ENCODE measurements at places on chromosomes 2 and 18.

DNA sequence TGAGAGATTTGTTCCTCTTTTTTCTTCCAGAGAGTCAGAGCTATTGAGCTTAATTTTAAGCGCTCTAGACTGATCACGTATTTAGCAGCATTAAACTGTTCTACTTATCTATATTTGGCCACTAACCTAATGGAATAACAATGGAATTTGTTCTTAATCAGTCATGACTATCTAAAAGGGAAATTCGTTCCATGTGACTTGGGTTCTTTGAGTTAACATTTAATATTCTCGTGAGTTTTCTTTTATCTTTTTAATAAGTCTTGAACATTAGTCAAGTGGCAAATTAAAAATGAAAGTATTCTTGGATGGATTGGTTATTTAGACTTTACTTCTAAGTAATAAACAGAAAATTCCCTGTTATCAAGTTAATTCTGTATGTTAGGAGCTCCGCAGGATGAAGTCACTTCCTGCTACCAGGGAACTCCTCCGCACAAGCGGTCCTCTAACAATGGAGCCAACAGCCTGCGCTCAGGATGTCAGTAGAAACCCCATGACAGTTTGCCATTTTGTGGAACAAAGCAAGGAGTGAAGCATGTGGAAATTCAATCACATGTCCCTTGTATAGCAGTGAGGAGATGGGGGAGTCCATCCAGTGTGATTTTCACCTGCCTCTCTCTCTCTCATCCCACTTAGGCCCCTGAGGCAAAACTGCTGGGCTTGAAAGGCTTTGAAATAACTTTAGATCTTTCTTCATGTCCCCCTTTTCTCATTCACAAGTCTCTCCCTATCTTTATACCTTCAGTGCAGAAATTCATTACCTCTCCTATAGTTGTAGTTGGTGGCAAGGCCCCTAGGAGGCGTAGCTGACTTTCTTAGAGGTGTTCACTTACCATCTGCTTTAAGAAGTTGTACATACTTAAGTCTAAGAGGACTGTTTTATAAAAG lies 138.1 kb downstream of the WDR7 start:
- no peak for DNase-seq

GRCh38 chr2:171972329-171972982 lies 27.3 kb upstream of the METAP1D start:
- no peak for DNase-seq

DNA sequence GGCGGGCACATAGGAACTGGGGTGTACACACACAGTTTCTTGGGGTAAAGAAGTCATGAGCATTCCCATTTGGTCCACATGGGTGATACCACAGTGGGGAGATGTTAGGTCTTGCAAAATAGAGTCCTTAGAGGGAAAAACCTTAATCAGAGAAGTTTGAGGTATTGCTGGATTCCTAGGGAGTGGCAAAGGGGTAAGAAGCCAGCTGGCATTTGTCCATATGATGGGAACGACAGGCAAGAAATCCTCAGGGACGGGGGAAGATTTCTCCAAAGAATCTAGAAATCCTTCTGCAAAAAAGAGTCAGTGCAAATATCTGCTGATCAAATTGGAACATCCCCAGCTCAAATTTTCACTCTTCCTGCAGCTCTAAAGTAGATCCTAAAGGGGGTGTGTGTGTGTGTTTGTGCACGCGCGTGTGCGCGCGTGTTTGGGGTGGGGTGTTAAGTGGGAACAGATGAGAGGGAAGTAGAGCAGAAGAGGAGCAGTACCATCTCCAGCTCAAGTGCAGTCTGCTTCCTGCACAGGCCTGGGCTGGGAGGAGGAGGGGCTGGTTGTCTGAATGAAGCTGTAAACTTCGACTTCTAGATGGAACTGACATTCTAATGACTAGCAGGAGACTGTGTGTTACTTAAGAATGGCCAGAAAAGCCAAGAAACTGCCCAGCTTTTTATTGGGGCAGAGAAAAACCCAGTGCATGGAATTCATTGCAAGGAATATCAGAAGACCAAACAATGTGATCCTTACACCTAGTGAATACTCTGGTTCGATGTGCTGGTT lies 168.0 kb downstream of the SPP2 start:
- no peak for DNase-seq

- DNase-seq, result no peak
Measured at GRCh38 chr2:152234277-152234676, 58.7 kb upstream of the STAM2 start.

DNA sequence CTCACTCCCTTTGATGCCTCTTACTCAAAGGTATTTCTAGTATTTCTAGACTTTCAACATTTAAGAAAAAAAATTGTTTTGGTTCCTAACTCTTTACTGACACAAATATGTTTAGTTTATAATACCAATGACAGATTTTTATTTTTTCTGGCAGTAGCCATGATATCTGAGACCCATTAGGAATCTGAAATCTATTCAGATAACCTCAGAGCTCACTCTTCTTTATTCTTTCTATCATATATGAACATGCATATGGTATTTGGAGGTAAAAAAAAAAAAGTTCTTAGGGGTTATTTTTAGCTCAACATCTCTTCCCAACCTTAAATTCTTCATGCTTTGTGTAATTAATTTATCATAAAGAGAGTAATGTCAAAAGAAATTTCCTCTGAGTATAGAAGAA lies 465.5 kb downstream of the CDH2 start:
- no peak for DNase-seq

DNA sequence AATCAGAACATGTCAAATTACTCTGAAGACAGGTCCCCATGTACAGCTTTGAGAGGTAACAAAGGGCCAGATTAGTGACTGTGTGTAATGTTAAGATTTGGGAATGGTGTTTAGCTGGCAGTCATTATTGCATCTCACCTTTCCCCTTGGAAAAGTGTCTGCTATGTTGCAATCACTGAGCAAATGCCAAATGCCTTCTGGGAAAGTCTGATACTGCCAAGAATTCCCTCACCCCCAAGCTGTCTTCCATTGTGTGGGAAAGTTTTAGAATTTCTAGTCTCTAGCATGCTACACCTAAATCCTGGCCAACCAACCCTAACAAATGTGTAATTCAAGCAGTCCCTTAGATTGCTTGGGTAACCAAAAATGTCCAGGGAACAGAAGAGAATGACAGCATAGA lies 13.6 kb upstream of the PELI1 start:
- no peak for DNase-seq

GRCh38 chr2:24228470-24228869 lies 53.6 kb downstream of the FAM228A start:
- DNase-seq, result peak; percentile 38

Measured in NCI-H1694 (cell line).